ENCODE measurements at places on chromosomes 3 and 15.

- no peak for DNase-seq
These were observed 13.7 kb downstream of the ZIC1 start for GRCh38 chr3:147422601-147423536.

- no peak for DNase-seq
These were observed 298.4 kb downstream of the KCNH8 start for GRCh38 chr3:19446687-19447086.

DNA sequence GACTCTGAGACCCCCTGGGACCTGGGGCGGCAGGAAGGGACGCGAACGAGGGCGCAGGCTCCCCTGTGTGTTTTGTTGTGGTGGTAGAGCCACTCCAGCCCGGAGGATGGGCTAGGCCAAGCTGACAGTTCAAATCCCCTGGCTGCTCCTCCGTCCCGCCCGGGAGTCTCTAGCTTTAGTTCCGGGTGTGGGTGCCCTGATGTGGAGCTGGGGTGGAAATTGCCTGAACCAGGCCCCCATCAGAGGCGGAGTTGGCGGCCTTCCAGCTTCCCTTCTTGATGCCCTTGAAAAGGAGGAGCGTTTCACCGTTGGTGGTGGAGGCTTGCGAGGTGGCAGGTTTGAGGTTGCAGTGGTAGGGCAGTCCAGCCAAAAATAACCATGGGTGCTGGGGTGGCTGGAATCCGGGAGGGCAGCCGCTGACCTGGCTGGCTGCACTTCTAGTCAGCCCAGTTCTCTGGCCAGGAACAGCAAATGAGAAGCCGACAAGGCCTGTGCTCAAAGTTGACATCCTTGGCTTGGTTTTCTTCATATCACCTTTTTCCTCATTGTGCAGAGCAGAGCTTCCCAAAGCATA lies 817 bp downstream of the CLK3 start:
- peak; percentile 68 for DNase-seq

DNA sequence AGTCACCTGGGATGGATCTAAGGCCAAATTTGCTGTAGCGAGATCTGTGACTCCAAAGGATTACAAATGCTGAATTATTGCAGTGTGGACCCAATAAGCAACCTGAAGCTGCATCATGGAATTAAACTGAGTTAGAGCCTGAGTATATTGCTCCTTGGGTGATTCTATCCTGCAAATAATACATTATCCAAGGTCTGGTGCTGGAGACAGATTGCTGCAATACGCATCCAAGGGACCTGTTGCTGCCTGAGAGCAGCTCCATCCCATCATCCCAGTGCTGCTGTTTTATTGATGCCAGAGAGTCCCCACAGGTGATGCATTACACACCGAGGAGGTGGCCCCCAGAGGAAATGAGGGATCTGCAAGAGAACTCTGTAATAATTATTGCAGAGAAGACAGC lies 31.6 kb upstream of the PCSK6 start:
- DNase-seq = no peak

- DNase-seq = peak; percentile 47
These were observed 423 bp downstream of the TKT start for GRCh38 chr3:53255423-53255774.

DNA sequence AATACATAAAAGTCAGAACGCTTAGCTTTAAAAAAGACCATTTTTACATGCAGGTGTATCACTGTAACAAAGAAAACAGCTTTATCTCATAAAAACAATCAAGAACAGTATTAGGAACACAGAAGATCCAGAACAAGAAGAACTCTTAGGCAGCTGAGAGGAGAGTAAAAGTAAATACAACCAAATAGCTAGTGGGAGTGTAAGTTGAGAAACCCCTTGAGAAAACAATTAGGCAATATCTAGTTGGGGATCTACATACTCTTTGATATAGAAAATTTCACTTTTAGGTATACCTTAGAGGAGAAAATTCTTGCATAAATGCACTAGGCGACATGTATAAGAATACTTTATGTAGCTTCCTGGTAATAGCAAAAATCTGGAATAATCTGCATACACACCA lies 7.5 kb downstream of the TMF1 start:
- DNase-seq = no peak

DNA sequence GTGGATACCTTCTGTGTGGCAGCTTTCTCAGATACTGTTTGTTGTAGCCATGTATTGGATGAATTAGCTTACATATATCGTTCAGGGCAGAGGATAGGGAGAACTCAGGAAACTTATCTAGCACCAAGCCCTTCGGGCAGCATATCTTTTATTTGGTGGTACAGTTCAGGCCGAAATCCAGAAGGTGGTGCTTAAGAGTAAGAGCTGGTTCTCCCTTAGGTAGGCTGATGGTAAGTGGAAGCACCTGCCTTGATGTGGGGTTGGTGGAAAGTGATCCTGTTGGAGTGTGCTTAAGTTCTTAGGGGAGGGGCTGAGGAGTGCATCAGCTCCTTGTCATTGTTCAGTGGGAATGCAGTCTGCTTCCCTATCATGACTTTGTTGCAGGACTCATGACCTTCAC lies 187.5 kb downstream of the DOCK3 start:
- no peak for DNase-seq

GRCh38 chr15:42728560-42728959 lies 8.4 kb downstream of the CDAN1 start:
- DNase-seq = no peak

DNA sequence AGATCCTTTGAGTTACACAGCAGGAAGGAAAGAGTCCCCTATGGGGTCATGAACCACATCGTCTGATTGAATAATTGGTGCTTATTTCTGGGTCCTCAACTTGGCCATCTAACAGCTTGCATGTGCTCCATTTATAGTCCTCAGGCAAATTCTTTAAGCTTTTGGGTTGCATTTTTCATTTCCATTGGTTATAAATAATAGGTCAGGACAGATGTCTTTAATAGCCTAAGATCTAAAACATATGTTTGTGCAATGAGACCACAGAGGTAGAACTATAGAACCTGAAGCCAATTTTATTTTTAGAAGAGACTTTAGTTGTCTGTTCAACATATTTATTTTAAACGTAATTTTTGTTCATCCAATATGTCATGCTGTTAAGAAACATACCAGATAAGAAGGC lies 43.2 kb downstream of the CD200R1L start:
- no peak for DNase-seq

DNA sequence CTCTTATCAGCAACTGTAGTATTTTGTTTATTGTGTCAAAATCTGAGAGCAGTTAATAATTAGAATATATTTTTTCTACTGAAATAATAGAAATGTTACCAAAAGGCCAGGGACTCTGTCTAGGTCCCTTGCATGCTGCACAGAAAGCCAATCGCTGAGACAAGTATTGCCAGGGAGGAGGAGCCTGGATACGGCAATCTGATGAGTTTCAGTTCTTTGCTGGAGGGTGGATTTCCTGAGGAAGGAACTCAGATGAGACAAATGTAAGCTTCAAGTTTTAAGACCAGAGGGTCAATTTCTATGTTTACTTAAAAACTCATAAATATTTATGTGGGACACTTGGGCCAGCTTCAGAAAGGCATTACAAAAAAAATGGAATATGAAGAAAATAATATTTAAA lies 252.2 kb downstream of the GABRG3 start:
- no peak for DNase-seq

GRCh38 chr15:63945007-63945788 lies 101.1 kb downstream of the DAPK2 start:
- DNase-seq = peak; percentile 84

GRCh38 chr3:69890084-69890483 lies 109.4 kb upstream of the SAMMSON start:
- DNase-seq = no peak

- no peak for DNase-seq
These were observed 22.6 kb downstream of the CCDC191 start for GRCh38 chr3:114033721-114034120.

- no peak for DNase-seq
These were observed 14.3 kb upstream of the ADPGK start for GRCh38 chr15:72797834-72798233.
